ENCODE measurements at places on chromosomes 16 and 17.
A peak's percentile ranks its signal among the peaks of the same experiment; 100 is the strongest.

DNA sequence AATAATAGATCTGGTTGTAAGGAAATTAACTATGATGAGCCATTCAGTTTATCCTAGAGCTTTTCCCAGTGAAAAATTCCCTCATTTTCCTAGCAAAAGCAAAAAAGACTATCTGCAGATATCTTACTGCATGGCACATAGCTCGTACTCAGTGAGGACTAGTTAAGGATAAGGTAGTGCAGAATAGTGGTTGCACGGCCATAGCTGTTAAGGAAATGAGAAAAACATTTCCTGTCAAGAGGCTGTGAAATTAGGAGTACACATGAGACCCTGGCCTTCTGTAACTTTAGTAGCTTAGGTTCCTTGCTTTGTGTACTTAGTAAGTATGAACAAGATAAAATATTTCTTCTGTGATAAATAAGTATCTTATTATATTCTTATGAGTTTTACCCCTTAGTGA, 10.3 kb downstream of the KAT7 start:
- no peak for DNase-seq

- DNase-seq: no peak
Observed at GRCh38 chr16:67897231-67897630, 4.2 kb downstream of the PSKH1 start.

GRCh38 chr16:66207139-66207882, 159.2 kb upstream of the CDH5 start:
- DNase-seq: no peak

DNA sequence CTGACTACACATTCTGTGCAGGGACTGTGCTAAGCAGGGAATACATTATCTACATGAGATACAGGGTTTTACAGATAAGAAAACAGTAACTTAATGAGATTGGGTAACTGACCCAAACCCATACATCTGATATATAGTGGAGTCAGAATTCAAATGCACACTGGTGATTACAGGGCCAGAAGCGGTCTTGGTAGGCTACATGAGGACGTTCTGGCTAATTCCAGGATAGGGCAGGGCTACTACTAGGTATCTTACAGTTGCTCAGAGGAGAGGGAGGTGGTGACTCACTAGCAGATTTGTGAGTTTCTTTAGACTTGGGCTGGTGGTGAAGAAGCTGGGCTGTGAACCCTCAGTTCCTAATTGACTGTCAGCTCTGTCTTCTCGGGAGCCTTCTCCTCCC, 21.4 kb downstream of the TRIM16 start:
- no peak for DNase-seq

DNA sequence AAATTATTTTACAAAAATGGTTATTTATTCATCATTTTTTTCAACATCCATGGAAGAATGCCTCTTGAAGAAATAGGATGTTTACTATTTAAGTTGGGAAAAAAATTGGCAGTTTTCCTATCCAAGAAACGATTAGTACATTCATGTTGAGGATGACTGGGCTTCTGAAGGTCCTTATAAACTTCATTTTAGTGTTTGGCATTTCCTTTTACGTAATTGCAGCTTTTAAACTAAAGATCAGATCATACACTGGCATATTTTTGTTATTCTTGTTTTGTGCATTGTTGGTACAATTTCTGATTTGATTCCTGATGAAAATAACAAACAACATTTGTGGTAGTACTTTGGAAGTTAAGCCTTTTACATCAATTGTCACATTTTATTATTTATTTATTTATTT, 11.5 kb downstream of the KCNJ16 start:
- no peak for DNase-seq

GRCh38 chr16:1871974-1872635, at the start of gene MEIOB:
Gene MEIOB, minus strand, starts transcription at chr16:1872164. Its CDS starts 3,989 bp downstream, at chr16:1868175.
- DNase-seq: no peak

GRCh38 chr17:31357091-31357490, 34.4 kb upstream of the RAB11FIP4 start:
- no peak for DNase-seq

DNA sequence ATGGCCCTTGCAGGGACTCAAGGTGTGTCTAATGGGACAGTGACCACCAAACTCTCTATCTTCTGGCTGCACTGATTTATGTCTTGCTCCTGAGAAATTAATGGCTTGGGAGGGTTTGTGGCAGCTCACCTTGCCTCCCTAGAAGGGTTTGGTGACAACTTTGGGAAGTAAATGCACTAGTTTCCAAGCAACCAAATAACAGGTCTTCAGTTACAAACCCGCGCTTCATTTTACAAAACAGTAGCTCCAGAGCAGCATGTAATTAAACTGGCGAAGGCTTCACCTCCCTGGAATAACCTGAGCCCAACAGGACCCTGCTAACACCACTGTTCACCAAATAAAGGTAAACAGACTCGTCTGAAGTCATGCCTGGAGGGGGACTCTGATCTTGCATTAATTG, 318.3 kb downstream of the SLC39A11 start:
- DNase-seq: no peak

DNA sequence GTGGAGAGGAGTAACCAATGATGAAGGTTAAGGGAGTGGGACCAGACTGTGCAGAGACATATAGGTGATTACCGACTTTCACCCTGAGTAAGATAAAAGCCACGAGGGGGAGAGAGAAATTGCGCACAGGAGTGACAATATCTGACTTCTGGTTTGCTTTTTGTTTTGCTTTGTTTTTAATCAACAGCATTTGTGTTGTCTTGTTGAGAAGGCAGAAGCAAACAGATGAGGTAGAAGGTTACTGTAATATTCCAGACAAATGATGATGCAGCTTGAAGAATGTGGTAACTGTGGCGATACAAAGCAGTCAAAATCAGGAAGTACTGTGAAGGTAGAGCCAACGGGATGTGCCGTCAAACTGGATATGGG, 7.5 kb downstream of the PELP1 start:
- DNase-seq: no peak

DNA sequence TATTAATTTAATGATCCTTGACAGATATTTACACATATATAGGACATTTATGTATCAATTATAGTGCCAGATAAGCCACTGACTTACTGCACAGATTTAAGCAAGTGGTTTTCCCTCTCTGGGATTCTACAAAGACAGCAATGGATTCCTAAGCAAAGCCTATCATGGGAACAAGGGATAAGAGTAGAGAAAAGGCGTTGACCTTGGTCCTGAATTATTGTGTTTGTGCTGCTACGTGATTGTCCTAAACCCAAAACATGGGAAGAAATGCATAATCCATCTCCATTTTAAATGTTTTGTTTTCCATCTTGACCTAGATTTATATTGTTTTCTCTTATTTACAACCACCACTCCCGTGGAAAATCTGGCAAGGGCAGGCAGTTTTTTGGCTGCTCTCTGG, 14.0 kb downstream of the SLFN11 start:
- DNase-seq: no peak

DNA sequence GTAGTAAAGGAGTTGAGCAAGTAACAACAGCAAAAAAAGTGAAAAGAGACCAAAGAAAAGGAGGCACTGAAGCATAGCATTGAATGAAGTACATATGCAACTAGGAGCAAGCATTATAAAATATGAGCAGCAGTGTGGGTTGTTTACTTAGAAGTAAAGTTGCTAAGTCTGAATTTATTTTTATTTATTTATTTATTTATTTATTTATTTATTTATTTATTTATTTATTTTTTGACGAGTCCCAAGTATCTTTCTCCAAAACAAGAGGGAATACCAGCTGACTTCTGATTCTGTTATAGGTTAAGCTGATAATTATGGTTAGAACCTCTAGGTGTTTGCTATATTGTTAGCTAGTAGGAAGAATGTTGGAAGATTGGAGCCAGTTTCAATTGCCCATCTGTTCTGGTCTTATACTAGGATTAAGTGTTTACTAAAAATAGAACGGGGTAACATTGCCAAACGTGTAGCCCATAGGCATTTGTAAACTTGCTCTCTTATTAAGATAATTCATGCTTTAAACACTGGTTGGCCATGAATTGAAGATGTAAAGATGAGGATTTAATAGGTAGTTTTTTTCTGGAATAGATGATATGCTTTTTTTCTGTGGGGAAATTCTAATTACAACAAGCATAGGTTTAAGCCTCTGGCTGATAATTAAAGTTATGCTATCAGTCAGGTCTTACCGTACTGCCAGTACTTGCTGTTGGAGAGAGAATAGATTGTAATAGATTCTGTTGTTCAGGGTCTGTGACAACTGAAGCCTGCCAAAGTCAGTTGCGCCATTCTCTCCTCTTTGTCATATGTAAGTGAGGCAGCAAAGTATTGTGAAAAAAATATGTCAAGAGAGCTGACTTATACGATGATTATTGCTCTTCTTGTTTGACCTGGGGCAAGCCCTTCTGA, 66.7 kb downstream of the PPM1E start:
- DNase-seq: no peak

GRCh38 chr17:38322156-38322779, 21.5 kb downstream of the GPR179 start:
- peak; percentile 45 for DNase-seq

- DNase-seq: no peak
Observed at GRCh38 chr17:74682028-74682427, 30.7 kb downstream of the CD300LF start.

- no peak for DNase-seq
Observed at GRCh38 chr16:71205482-71206131, 24.9 kb downstream of the HYDIN start.

- DNase-seq: no peak
Observed at GRCh38 chr16:768428-768827, 7.9 kb downstream of the MSLN start.

- no peak for DNase-seq
Observed at GRCh38 chr17:41737680-41738023, 3.2 kb upstream of the HAP1 start.

DNA sequence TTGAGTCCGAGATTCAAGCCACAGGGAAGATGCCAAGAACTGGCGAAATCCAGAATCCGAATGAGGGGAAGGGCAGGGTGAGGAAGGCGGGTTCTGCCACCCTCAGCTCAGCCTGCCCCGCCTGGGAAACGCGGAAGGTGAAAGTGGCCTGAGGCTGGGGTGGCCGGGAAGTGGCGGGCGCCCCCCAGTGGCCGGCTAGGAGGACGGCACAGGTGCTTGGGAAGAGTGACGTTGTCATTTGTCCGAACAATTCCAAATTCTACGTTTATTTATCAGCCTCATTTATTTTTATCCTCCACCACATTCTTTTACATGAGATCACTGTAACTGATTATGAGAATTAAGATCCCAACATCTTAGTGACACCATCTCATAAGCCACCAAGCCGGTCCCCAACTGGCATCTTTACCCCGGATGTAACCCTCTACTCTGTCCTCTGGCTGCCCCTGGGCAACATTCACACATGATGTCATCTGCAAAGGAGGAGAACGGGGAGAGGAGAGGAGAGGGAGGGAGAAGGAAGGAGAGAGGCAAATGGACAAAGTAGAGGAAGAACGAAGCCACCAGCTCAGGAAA, 21.3 kb downstream of the SRCIN1 start:
- peak; percentile 21 for DNase-seq

- no peak for DNase-seq
Observed at GRCh38 chr16:50261160-50261706, 5.1 kb upstream of the ADCY7 start.

GRCh38 chr17:2053380-2054261, 1.3 kb upstream of the HIC1 start:
- peak; percentile 75 for DNase-seq

GRCh38 chr17:56798916-56799315, 34.8 kb downstream of the C17orf67 start:
- no peak for DNase-seq

GRCh38 chr17:3526971-3527370, 30.6 kb downstream of the TRPV3 start:
- no peak for DNase-seq

GRCh38 chr16:25060920-25061319, 45.8 kb upstream of the ARHGAP17 start:
- no peak for DNase-seq

DNA sequence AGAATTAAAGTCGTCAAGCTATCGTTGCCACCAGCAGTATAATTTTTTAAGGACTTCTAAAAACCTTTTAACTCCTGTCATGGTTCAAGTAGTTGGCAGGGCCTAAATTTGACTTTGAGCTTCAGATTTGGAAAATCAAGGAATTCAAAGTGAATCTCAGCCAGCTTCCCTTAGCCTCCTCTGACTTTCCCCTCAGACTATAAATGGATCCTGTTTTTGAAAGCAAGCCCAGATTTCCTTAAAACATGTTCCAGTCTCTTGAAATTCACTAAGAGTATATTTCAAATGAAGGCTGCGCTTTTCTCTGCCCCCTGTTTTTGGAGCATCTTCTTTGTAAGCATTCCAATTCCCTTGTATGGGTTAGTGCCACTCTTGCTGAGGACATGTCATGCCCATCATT, 101.8 kb upstream of the CDH8 start:
- no peak for DNase-seq

DNA sequence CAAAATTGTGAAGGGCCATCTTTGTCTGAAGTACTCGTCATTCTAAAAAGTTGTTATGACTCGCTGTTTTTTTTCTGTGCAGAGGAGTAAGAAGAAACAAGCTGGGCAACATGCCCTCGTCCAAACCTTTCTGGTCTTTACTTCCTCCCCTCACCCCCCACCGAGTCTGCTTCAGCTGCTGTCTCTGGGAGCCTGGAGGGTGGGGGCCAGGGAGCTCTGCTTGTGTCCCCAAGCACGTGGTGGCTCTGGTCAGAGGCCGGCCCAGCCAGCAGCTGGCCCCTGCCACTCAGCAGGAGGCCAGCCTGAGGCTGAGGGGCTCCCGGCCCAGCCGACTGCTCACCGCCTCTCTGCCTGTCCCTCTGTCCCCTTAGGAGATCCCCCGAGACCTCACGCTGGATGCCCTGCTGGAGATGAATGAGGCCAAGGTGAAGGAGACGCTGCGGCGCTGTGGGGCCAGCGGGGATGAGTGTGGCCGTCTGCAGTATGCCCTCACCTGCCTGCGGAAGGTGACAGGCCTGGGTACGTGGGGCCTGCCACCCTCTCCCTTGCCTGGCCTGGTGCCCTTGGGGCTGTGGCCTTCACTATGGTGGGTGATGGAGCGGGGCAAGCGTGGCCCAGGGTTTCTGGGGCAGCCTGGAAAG, 53.7 kb upstream of the LGALS9 start:
- no peak for DNase-seq

GRCh38 chr16:65306722-65307121, 184.9 kb upstream of the CDH11 start:
- no peak for DNase-seq

- DNase-seq: no peak
Observed at GRCh38 chr17:30950669-30951399, 20.0 kb upstream of the RNF135 start.

DNA sequence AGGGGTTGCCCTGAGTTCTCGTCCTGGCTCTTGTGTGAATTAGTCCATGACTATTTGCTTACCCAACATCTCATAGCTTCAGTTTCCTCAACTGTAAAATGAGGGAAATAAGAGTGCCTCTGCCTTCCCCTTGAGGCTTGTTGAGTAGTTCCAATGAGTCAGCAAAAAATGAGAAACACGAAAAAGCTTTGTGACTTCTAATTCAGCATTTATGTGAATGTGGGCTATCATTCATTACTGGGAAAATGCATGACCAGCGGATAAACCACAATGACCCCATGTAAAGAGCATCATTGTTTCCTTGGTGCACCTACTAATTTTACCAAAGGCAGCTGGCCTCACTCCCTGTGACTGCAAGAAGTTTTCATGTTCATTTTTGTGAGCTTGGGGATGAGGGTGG, 374.6 kb upstream of the HSBP1 start:
- DNase-seq: no peak

All from stimulated activated CD8-positive, alpha-beta memory T cell treated with anti-CD3 and anti-CD28 coated beads, Interleukin-4, amount 100 ng/mL, for 4 hours (primary cell).